ENCODE measurements at places on chromosomes 12 and 14.
A peak's percentile ranks its signal among the peaks of the same experiment; 100 is the strongest.

- no peak for DNase-seq
Measured at GRCh38 chr14:90714811-90715210, 101.4 kb downstream of the TTC7B start.

GRCh38 chr14:98227727-98228111 is 1044.3 kb downstream of the BCL11B start:
- no peak for DNase-seq

- no peak for DNase-seq
Measured at GRCh38 chr12:77204083-77204482, 138.7 kb upstream of the E2F7 start.

DNA sequence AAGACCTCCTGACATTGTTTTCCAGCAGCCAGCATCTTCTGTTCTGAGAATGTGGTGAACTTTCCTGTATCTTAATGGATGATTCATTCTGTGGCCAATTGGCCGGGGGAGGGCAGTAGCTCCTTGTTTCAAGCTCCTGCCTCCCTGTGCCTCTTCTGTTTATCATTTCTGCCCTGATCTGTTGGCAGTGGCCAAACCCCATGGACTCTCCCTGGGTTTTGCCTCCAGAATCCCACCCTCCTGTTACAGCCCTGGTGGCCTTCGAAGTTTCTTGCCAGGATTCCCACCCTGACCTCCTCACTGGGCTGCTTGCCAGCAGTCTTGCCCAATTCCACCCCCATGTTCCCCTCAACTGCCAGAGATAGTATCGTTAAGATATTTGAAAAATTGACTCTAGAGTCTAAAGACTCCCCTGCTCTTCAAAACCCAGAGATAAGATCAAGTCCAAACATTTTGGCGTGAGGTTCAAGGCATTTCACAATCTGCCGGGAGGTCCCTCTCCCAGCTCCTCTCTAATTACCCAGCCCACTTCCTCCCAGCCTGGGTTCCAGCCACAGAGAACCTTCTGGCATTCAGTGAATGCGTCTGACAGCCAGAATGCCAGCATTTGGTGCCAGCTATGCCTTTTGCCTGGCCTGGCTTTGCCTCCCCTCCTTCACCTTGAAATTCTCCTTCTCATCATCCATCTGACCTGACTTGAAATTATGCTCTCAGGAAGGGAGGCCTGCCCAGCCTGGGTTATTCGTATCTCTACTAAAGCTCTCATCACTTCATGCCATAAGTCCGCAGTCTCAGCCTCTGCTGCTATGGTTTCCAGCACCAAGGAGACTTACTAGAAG is 37.7 kb upstream of the TXNRD1 start:
- DNase-seq: no peak

GRCh38 chr12:111068290-111068689 is 147.9 kb upstream of the MYL2 start:
- DNase-seq: no peak

DNA sequence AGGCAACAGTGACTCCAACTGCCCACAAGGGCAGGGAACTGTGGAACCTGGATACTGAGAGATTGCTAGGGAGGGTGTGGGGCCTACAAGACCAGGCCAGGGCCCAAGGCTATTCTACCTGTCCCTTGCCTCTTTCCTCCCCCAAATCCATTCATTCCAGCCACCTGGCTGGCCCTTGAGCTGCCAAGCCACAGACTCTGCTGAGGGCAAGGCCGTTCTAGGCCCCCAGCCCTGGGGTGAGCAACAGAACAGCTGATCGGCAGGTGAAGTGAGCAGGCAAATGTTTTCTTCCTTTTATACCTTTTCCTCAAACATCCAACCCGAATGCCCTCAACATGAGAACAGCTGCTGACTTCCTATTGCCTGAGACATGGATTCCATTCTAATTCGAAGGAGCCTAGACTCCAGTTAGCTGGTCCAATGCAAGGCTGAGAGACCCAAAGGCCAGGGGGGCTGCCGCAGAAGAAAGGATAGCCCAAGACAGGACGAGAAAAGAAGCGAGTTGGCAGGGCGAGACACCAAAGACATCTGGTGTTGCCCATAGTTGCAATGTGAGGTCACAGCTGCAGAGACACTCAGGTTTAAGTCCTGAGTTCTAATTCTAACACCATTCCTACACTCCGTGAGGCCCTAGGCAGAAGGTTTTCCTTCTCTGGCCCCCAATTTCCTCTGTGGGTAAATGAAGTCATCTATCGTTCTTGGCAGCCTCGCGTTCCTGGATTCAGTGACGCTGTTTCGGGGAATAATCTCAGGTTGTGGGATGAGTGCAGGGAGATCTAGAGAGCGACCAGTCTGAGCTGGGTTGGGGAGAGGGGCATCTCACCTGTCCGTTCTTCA is 1.7 kb downstream of the C1QL4 start:
- no peak for DNase-seq

DNA sequence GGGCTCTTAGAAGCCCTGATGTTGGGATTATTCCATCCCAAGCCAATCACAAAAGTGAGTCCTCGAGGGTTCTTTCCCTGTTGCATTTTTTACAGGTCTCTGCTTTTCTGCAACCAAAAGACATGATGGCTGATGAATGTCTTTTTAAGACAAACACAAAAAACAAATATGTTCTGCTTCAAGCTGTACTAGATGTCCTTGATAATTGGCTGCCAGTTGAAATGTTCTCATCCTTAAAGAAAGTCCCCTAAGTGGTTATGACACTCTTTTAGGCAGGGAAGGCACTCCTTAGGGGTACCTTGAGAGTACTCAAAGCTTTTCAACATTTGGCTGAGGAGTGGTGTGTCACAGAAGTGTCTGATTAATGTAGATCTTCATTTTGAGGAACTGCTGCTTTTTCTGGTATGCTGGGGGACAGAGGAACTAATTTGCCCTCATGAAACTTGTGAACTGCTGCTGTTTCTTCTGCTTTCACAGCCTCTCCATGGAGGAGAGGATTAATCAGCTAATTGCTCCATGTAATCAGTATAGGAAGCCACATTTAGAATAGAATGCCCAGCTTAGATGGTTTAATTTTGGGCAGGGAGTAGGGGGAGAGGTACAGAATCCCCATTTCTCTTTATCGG is 22.8 kb upstream of the IGF1 start:
- DNase-seq: peak; percentile 45

DNA sequence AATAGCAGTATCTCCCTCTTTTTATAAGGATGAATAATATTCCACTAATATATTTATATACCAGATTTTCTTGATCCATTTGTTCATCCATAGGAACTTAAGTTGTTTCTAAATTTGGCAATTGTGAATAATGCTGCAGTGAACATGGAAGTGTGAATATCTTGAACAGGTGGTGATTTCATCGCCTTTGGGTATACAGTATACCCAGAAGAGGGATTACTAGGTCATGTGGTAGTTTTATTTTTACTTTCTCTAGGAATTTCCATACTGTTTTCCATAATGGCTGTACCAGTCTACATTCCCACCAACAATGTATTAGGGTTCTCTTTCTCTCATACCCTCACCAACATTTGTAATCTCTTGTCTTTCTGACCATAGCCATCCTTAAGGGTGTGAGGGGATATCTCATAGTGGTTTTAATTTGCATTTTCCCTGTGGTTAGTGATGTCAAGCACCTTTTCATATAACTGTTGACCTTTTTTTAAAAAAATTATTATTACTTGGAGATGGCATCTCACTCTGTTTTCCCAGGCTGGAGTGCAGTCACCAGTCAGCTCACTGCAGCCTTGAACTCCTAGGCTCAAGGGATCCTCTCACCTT is 20.5 kb downstream of the PPHLN1 start:
- DNase-seq: no peak
